ENCODE measurements at places on chromosomes 7 and 10.

DNA sequence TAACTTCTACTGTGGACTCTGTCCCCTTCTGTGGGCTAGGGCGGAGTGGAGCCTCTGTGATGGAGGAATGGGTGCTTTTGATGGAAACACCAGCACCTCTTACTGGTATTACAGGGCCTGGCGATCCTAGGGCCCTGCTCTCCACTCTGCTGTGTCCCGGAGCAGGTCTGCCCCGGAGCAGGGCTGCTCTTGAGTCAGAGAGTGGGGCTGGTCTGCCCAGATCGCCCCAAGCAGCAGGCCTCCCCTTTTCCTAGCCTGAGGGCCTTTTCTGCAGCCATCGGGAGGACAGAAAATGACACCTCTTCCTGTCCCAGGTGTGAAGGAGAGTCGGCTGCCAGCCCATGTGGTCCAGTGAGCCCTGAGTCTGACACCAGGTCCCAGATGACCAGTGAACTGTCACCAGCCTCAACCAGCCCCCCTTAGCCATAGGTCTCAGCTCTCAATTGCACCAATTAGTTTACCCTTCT, 1.4 kb downstream of the ZNF282 start:
- peak; percentile 52 for DNase-seq

GRCh38 chr7:26681819-26682418, 182.5 kb downstream of the SKAP2 start:
- peak; percentile 10 for DNase-seq

- no peak for DNase-seq
These were observed 81.6 kb downstream of the ARMH3 start for GRCh38 chr10:101974091-101974971.

GRCh38 chr10:629186-629998, 60.1 kb downstream of the DIP2C start:
- DNase-seq: no peak

- DNase-seq: peak; percentile 63
These were observed 165.7 kb downstream of the NPSR1 start for GRCh38 chr7:34823650-34824258.

- no peak for DNase-seq
These were observed 1.4 kb upstream of the PSAP start for GRCh38 chr10:71852355-71852937.

- no peak for DNase-seq
These were observed 39.7 kb upstream of the DIP2C start for GRCh38 chr10:729213-729612.

DNA sequence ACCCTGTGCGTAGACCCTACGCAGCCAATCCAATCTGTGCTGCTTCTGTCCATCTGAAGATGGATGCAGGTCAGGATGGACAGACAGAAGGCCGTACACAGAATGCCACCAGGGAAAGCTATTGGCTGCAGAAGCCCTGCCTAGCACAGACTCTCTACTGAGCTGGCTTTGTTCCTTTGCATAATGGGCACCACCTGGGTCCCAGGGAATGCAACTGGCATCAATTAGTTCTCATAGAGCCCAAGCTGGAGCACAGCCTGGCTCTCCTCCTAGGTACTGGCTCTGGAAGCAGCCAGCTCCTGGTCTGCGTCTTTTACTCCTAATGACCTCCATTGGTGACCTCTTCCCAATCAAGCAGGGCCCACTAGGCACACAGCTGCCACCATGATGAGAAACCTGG, 26.8 kb upstream of the CACUL1 start:
- no peak for DNase-seq

- peak; percentile 74 for DNase-seq
These were observed 5.3 kb upstream of the PRKRIP1 start for GRCh38 chr7:102390697-102391484.

GRCh38 chr7:151876899-151877777, at the start of gene PRKAG2:
TSS of gene PRKAG2 (minus strand) at chr7:151877115. CDS start at chr7:151876620, 495 bp downstream.
- DNase-seq: peak; percentile 82

DNA sequence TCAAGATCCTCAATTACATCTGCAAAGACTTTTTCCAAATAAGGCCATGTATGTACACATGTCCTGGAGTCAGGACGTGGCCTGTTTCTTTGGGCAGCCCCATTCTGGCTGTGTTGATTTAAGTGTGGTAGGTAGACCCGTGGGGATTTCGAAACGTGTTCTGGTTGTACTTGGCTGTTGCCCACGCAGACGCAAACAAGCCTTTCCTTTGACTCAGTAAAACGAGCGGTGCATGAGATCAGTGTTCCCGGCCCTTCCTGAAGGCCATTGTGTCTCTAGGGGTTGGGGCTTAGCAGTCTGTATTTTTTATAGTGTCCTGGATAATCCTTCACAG, 64.8 kb upstream of the DNAJB6 start:
- peak; percentile 55 for DNase-seq

- DNase-seq: no peak
These were observed 178.2 kb upstream of the ITGB1 start for GRCh38 chr10:33136271-33136670.

- peak; percentile 86 for DNase-seq
These were observed 88.4 kb downstream of the BEND7 start for GRCh38 chr10:13440185-13441061.

DNA sequence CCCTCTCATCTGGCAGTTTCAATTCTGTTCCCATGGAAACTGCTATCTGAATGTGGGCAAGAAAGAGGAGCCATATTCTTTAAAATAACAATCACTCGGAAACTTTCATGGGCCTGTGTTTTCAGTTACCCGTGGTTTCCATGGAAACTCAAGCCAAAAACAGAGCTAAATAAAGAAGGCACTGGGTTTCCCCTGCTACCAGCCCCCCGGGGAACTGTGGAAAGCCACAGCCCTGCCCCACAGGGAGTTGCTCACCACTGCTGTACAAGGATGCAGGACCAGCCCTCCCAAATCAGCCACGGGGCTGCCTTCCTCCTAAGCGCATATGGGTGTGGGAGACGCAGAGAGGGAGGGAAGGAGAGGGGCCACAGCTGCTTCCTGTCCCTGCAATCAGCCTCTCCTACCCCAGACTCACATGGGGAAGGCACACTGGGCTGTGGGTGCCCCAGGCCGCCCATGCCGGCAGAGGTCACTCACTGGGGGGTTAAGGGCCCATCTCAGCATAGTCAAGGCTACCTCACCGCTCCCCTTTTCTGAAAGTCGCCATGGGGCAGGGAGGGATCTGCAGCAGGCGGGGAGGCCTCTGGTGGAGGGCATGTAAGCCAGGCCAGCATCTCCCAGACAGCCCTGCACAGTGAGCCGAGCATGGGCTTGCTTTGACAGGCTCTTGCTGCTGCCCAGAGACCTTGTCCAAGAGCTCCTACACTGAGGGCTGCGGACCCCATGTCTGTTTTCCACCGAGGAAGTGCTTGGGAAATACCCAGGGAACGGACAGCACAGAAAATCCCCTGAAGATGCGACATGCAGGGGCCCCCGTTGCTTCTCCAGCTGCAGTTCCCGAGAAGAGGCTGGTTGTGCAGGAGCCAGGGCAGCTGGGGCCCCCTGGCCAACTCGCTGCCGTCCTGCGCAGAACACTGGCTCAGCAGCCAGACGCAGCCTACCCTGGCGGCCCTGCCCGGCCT, 157.3 kb upstream of the PPP2R2D start:
- peak; percentile 82 for DNase-seq

DNA sequence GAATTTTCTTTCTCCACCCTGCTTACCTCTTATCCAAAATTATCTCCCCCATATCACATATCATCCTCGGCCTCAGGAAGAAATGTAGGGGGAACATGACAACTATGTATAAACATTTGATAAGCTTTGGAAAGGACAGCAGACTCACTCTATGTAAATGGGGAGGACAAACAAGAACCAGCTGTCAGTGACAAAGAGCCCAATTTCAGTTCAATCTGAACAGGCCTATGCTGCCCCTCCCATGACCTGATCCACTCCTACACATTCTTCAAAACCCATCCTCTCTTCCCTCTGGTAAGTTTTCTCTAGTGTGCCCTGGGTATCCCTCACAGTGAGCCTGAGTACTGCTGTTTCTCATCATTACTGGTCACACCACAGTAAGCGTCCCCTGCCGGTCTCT, 20.8 kb downstream of the FZD9 start:
- no peak for DNase-seq

DNA sequence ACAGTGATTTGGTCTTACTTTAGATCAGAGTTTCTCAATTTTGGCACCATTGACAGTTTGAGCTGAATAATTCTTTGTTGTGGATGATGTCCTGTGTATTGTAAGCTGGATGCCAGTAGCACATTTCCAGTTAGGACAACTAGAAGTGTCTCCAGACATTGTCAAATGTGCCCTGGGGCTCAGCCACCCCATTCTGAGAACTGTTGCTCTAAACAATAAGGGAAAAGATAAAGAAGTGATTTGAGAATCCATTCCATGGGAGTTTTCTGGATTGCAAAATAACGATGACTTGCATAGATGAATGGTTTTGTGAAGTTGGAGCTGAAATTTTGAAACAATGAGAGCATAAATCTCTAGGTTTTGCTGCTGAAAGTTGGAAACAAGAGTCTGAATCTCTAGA, 44.6 kb downstream of the NUP205 start:
- DNase-seq: no peak

DNA sequence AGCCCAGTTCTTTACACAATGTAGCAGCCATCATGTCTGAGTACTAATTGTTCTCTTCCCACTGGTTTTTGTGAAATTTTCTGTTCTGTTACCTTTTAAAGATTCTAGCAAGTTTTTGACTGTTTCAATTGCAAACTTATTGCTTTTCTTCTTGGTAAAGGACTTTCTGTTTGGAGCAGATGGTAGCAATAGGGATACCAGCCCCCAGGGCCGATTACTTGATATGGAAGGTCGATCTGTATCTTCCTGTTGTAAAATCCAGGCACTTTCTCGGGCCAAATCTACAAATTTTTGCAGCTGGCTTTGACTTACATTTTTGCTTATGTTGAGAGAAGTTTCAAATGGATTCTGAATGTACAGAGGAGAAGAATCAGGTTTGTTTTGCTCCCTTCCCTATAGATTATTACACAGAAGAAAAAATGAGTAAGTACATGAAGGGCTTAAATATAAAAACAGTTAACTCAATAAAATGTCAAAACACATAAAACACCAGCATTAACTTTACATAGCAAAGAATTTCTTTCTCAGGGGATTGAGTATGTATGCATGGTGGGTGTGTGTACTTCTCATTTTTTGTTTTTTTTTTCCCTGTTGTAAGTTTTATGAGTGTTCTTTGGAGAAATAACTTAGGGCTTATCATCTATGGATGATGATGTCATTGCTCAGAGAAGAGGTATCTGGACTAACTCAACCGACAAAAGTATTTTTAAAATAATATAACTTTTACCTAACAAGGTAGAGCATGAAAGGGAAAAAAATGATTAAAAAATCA, 35.3 kb downstream of the MTPAP start:
- no peak for DNase-seq

DNA sequence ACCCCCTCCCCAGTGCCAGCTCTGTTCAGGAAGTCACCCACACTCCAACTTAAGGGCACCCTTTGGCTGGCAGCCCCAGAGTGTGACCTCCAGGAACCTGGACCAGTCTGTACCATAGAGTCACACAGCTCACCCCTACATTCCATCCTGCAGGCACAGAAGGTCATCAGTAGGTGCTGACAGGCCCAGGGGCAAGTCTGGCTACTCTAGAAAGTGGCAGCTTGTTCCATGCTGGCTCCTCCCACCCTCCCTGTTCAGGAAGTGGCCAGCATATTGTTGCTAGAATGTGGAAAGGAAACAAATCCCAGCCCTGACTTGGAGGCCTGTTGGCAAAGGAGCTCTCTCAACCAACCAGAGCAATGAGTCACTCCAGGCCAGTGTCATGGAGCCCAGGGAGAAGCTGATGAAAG, 3.2 kb upstream of the NCOA4 start:
- DNase-seq: no peak

GRCh38 chr10:95445837-95446486, 115.2 kb downstream of the SORBS1 start:
- DNase-seq: peak; percentile 71

DNA sequence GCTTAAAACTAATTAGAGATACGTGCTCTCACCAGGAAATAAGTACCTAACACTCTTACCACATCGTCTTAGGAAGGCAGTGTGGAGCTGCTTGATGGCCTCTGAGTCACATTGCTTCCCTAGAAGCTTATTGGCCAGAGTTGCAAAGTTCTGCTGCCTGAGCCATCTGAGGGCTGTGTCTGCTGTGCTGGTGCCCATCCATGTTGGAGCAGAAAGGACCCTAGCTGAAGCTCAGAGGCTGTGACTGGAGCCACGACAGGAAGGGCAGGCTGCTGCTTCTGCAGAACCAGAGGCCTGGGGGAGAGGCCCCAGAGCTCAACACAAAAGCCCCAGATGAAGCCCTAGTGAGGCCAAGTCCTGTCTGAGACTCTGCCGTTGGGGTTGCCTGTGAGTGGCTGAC, 64.8 kb upstream of the IGFBP3 start:
- no peak for DNase-seq

DNA sequence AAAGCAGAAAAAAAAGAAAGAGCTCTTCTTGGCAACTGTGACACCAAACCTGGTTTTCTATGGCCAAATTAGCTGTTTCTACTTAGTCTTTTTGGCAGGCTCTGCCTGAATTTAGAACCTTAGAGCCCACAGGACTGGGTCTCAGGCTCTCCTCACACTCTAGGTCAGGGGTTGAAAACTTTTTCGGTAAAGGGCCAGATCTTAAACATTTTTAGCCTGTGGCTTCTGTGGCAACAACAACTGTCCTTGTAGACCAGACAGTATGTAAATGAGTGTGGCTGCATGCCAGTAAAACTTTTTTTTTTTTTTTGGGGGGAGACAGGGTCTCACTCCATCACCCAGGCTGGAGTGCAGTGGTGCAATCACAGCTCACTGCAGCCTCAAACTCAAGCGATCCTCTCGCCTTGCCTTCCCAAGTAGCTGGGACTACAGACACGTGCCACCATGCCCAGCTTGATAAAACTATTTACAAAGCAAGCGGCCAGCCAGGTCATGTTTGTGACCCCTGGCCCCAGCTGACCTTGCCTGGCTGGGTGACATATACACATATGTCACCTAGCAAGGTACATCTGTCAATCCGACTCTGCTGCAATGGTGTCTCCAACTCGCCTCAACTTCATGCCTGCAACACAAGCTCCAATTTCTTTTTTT, 17.4 kb downstream of the KPNA7 start:
- DNase-seq: no peak

GRCh38 chr7:106668861-106669524, 8.0 kb upstream of the CCDC71L start:
- no peak for DNase-seq

DNA sequence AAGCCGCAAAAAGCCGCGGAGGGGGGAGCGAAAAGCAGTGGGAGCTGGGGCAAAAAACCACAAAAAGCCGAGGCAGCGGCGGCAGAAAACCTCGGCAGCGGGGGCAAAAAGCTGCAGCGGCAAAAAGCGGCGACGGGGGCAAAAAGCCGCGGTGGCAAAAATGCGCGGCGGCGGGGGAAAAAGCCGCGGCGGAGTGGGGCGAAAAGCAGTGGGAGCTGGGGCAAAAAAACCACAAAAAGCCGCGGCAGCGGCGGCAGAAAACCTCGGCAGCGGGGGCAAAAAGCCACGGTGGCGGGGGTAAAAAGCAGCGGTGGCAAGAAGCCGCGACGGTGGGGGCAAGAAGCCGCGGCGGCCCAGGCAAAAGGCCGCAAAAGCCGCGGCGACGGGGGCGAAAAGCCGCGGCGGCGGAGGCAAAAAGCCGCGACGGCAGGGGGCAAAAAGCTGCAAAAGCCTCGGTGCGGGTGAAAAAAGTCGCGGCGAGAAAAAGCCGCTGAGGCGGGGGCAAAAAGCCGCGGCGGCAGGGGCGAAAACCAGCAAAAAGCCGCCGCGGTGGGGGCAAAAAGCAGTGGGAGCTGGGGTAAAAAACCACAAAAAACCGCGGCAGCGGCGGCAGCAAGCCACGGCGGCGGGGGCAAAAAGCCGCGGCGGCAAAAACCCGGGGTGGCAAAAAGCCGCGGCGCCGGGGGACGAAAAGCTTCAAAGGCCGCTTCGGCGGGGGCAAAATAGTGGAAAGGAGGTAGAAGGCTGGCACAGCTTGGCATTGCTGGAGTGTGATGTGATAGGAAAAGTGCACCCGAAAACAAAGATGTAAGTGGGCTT, 135.9 kb downstream of the ZNF92 start:
- no peak for DNase-seq

- no peak for DNase-seq
These were observed 134.6 kb downstream of the JAZF1 start for GRCh38 chr7:28046035-28046434.
